Bronchial smooth muscle cell (primary cell): ENCODE measurements at places on chromosomes 16 and 17. TPM values are rescaled to one million over a fixed set of nuclear protein-coding genes. Genes with fewer than 3 reads are reported as not detected.

The KRT24 gene
- total RNA-seq = not detected in 2 replicates

The DRC7 gene
- total RNA-seq = 0.32 and 0.34 TPM in 2 replicates

The AIPL1 gene
- total RNA-seq = not detected in 2 replicates

The HOXB1 gene
- not detected in 2 replicates for total RNA-seq

The HCFC1R1 gene
- total RNA-seq = 16.8 and 30.7 TPM in 2 replicates

The CMIP gene
- 4.6 and 5.3 TPM in 2 replicates for total RNA-seq

The LITAFD gene
- total RNA-seq = not detected in 2 replicates
